ENCODE measurements at places on chromosomes 1 and 21. TPM values are rescaled to one million over a fixed set of nuclear protein-coding genes. Genes with fewer than 3 reads are reported as not detected.

The SPRR5 gene
- total RNA-seq = not detected

The DNAI4 gene
- 4.3 TPM for total RNA-seq

The TMOD4 gene
- total RNA-seq = not detected

DNA sequence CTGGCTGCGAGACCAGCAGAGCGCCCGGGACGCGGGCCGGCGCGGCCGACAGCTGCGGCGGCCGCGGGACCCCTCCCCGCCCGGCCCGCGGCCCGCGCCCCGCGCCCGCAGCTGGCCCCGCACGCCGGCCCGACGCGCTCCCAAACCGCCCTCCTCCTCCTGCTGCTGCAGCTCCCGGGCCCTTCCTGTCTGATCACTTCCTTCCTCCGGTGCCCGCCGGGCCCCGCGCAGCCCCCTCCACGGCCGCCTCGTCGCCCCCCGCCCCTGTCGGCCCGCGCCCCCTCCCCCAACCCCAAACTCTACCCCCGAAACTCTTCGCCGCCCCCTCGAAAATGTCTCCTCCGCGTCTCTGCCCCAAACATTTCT is 594 bp downstream of the LUZP1 start:
- no peak for DNase-seq

DNA sequence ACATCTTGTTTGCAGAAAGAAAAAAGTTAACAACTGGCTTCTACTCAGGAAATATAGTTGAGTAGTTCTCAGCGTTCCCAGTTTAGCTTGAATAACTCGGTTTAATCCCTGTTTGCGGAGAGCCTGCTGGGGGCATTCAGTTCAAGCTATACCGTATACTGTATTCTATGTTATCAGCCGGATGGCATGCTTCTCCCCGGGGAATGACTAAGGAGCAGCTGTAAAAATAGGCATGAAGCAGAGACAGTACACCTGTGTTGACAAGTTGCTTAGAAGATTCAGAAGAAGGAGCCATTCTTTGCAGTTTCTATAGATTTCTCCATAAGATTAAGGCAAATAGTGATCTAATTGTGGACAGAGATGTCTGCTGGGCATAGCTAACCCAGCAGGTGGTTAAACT is 267.8 kb upstream of the NCAM2 start:
- DNase-seq = no peak

GRCh38 chr21:37845535-37845934 is 70.7 kb downstream of the KCNJ6 start:
- no peak for DNase-seq

DNA sequence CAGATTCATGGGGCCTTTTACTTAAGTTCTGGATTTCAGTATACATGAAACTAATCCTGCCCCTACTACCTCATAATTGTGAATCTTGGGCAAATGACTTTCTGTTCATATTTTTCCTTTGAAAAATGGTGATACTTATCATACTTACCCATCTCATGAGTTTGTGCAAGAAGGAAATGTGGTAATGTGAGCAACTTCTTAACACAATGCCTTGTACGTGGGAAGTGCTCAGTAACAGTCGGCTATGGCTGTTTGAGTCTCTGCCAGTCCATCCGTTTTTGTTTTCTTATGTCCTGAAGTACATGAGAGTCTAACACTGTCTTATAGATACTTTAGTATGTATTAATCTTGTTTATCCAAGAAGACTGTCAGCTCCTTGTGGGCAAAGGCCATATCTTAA is 86.5 kb downstream of the PATJ start:
- no peak for DNase-seq

All from HFFc6 (cell line).